ENCODE measurements at places on chromosomes 3 and 15.

DNA sequence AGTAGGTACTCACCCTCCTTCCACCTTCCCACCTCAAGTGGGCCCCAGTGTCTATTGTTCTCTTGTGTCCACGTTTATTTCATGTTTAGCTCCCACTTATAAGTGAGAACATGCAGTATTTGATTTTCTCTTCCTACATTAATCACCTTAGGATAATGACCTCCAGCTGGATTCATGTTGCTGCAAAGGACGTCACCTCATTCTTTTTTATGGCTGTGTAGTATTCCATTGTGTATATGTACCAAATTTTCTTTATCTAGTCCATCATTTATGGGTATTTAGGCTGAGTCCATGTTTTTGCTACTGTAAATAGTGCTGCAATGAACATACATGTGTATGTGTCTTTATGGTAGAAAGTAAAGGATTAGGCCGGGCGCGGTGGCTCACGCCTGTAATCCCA lies 5.9 kb upstream of the MLF1 start:
- no peak for DNase-seq

DNA sequence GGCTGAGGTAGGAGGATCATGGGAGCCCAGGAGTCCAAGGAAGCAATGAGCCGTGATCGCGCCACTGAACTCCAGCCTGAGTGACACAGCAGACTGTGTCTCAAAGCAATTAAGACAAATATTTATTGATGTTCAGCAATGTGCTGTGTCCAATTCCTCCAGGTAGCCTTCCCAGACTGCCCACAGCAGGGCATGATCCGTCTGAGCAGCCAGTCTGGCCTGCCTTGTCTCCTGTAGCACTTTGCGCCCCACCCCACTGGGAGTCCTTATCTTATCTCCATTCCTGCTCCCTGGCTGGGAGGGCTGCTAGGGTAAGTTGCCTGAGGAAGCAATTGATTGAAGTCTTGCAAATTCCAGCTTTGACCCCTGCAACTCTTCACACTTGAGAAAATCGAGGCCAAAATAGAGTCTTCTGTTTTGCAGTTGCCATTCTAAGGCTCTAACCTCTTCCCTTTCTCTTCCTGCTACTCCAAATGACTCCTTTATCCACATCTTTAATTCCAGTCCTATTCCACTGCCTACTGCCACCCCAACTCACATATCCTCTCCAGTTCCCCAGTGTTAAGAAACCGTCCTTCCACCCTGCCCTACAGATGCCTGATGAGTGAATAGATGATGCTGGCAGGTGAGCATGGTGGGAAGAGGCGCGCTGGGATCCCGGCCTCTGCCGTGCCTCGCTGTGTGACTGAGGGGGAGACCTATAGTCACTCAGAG lies 26.9 kb upstream of the LCTL start:
- no peak for DNase-seq

- no peak for DNase-seq
Observed at GRCh38 chr3:184615396-184615795, 53.8 kb downstream of the EPHB3 start.

- no peak for DNase-seq
Observed at GRCh38 chr3:57109437-57110199, 49.2 kb downstream of the SPATA12 start.

GRCh38 chr15:63663906-63664305 lies 66.7 kb downstream of the FBXL22 start:
- DNase-seq = peak; percentile 16

GRCh38 chr3:9351709-9352126 lies 11.1 kb upstream of the THUMPD3 start:
- DNase-seq = no peak

GRCh38 chr3:170910542-170910941 lies 2.1 kb upstream of the EIF5A2 start:
- no peak for DNase-seq

DNA sequence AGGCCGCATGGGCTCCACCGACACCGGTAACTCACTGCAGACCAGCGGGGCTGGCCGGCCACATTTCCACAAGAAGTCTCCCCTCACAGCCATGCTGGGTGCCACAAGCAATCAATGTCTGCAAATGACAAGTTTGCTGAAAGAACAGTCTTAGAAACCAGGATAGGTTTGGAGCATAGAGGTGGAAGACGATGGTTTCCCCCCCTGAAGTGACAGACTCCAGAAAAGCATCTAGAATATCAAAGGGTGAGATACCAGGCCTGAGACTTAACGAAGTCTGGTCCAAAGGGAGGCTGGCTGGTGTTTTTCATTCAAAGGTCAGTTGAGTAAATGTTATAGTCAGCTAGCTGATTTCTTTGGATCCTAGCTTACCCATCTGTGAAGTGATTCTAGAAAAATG lies 50.0 kb upstream of the WNT5A start:
- DNase-seq = no peak

- no peak for DNase-seq
Observed at GRCh38 chr15:75025548-75026260, 2.3 kb downstream of the PPCDC start.

GRCh38 chr3:124688581-124689454 lies 41.4 kb upstream of the UMPS start:
- DNase-seq = peak; percentile 79

DNA sequence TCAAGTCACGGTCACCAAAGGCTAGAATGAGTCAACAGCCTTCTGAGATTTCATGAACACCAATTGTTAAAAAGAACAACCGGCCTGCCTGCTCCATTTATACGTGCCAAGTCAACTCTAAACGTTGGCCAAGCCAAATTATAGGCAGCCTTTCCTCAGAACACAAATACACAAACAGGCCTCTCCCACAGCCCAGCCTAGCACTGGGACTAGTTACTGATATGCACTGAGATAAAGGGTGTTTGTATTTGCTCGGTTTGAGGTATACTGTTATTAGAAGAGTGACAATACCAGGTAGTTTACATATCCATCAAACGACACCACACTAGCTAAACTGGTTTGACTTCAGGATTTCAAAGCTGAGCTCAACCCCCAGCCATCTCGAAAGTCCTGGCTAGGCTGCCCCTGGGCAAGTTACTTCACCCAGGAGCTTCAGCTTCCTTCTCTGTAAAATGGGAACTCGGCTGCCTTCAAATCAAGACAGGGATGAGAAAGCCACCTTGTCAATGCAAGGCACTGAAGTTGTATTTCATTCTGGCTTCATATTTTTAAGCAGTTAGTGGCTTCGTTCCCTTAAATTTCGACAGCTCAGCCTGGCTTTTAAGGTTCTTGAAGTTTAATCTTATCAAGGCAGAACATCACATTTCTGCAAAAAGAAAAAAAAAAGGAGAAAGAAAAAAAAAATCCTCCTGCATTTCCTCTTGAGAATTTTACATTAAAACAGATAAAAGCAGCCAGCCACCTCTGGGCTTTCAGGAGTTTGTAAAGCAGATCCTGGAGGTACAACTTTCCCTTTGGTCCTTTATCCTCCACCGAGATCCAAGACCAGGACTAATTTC lies 4.0 kb downstream of the TLE3 start:
- DNase-seq = peak; percentile 38

DNA sequence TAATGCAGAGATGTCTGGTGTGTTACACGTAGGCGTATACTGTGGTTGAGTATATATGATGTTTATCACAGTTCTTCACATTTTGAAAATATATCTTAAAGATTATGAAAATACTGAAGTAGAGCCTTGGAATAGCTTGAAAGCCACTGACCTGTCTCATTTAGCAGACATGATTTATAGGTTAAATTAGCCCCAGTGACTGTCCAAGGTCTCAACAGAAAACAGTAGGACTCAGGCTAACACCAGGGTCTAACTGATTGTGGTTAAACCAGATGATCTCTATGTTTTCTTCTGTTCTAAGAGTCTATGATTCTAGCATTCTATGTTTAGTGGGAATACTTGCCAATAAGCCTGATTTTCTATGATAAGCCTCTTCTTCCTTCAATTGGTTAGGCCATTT lies 166.4 kb upstream of the NR2E3 start:
- DNase-seq = peak; percentile 47

- peak; percentile 25 for DNase-seq
Observed at GRCh38 chr3:122271246-122271898, 53.7 kb upstream of the CSTA start.

GRCh38 chr3:74787011-74787410 lies 172.6 kb upstream of the CNTN3 start:
- no peak for DNase-seq

GRCh38 chr3:50584391-50584790 lies 15.1 kb downstream of the HEMK1 start:
- DNase-seq = no peak
